ENCODE measurements at places on chromosomes 7 and 10. TPM values are rescaled to one million over a fixed set of nuclear protein-coding genes. Genes with fewer than 3 reads are reported as not detected.

The ZSCAN21 gene
- 10.6 TPM for total RNA-seq

The MRLN gene
- not detected for total RNA-seq

The CADPS2 gene
- 10.7 TPM for total RNA-seq

The FAM131B gene
- total RNA-seq, result 0.15 TPM

The PRPS1L1 gene
- total RNA-seq, result not detected

The CPA2 gene
- 0.79 TPM for total RNA-seq

The ANKRD7 gene
- total RNA-seq, result 0.25 TPM

The ADCY1 gene
- total RNA-seq, result 2.6 TPM

The FANK1 gene
- total RNA-seq, result not detected

Data from heart left ventricle (tissue), 16 donors.